ENCODE measurements at places on chromosomes 12 and 14.
A peak's percentile ranks its signal among the peaks of the same experiment; 100 is the strongest.

DNA sequence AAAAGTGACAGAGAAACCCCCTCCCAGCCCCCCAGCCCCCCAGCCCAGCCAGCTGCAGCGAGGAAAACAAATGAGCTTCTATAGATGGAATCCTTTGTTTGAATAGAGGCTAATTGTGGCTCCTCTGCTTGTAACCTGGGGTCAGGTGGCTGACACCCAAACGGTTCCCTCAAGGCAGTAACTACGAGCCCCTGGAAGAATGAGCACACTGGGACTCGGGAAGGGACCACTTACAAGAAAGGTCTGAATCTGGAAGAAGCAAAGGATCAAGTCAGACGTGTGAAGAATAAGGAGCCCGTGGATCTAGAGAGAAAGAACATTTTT lies 108.7 kb upstream of the FUT8 start:
- DNase-seq, result no peak

- no peak for DNase-seq
These were observed 6.5 kb downstream of the NOC4L start for GRCh38 chr12:132150780-132151144.

DNA sequence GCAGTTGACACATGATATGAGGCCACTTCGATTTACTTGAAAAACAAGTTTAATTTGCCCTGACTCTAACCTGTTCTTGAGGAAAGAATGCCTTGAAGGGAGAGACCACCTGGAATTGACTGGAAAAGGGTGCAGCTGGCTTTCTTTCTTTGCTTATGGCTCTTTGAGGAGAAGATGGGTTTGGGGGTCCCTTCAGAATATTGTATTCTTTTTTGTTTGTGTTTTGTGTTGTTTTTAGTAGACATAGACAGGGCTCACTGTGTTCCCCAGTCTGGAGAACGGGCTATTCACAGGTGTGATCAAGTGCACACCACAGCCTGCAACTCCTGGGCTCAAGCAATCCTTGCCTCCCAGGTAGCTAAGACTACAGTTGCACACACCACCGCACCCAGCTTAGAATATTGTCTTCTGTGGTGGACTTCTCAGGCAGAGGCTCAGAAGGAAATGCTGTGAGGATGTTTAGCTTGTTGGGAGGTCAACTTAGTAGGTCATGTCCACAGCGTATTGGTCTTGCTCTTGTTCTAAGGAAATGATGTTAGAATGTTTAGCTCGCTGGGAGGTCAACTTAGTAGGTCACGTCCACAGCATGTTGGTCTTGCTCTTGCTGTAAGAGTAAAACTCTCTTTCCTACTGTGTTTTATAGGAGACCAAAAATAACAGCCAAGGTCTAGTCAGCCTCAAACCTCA lies 1.5 kb upstream of the NRL start:
- no peak for DNase-seq

- no peak for DNase-seq
These were observed 59.2 kb downstream of the ERC1 start for GRCh38 chr12:1050059-1050707.

GRCh38 chr12:121255433-121255832 lies 41.1 kb downstream of the CAMKK2 start:
- DNase-seq, result no peak

GRCh38 chr12:101671157-101671791 lies 26.2 kb upstream of the CHPT1 start:
- no peak for DNase-seq

DNA sequence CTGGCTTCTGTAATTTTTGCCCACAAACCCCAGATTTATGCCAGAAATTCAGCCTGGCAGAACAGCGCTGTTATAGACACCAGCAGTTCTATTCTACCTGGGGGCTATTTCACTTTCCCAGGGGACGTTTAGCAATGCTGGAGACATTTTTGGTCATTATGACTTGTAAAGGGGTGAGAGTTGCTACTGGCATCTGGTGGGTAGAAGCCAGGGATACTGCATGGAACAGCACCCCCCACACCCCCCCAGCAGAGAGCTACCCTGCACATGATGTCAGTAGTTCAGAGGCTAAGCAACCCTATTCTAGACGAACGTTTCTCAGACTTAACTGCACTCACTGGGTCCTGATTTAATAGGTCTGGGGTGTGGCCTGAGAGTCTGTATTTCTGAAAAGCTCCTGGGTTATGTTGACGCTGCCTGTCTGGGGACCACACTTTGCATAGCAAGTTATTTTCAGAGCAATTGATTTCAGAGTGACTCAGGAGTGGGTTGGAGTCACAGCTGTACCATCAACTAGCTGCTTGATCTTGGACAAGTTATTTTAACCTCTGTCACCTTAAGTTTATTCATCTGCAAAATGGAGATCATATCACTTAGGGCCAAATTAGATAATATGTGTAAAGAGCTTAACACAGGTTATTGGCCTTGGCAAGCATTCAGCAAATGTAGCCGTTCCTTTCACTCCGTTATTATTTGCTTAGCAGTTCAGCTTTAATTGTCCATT lies 48.5 kb downstream of the CHST11 start:
- DNase-seq, result no peak

- DNase-seq, result no peak
These were observed 137.6 kb downstream of the ZFP36L1 start for GRCh38 chr14:68655021-68655831.

- DNase-seq, result no peak
These were observed 2.8 kb upstream of the A2ML1 start for GRCh38 chr12:8819666-8819980.

DNA sequence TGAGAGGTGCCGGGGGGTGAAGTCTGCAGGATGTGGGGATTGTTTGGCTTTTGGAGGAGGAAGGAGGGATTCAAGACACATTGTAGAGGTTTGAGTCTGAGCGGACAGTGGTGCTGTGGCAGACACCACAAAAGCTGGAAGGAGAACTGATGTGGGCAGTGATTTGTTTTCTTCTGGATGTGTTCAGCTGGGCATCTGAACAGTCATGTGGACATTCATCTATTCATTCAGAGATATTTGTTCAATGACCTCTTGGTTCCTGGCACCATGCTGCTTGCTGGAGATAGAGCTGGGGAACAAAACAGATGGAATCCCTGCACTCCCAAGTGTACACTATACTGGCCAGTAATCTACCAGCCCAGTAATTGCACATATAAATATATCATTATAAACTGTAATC lies 64.0 kb downstream of the PTPN11 start:
- DNase-seq, result no peak

DNA sequence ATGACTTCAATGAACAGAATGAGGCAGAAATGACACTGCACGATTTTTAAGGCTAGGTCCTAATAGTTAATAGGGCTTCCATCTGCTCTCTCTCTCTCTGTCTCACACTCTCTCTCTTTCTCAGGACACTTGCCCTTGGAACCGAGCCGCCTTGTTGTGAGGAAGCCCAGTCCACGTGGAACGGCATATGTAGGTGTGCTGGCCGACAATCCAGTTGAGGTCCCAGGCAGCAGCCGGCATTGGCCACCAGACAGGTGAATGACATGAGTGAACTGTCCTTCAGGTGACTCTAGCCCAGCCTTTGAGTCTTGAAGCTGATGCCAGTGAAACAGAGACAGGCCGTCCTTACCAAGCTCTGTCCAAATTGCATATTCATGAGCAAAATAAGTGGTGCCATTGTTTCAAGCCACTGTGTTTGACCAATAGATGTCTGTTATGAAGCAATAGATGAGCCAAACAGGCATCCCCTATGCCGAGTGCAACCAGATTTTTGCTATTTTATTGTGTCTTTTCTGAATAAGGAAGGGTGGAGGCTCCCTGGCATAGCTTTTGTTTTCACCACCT lies 217.5 kb upstream of the LHX5 start:
- no peak for DNase-seq

- DNase-seq, result no peak
These were observed 279.9 kb downstream of the IPO8 start for GRCh38 chr12:30415777-30416176.

- peak; percentile 29 for DNase-seq
These were observed at the start of gene ARHGAP9 for GRCh38 chr12:57479376-57480115. Gene ARHGAP9 (minus strand): TSS chr12:57479866. CDS start chr12:57479406, 460 bp downstream.

- DNase-seq, result no peak
These were observed 172.4 kb upstream of the GRIN2B start for GRCh38 chr12:14153803-14154202.

DNA sequence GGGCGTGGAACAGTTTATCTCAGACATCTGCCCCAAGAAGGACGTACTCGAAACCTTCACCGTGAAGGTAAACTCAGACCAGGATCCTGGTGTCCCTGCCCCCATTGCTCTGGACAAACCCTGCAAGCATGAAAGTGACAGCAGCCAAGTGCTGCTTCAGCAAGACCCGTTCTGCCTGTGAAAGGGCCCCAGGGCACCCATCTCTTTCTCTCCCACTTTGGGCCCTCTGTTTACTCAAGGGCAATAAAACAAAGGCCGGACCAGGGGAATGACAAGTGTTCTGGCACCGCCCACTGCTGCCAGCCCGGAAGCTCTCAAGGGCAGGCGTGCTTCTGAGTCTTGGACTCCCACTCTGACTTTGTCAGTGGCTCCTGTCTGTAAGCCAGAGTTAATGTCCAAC lies 35.3 kb downstream of the CD9 start:
- DNase-seq, result no peak

GRCh38 chr12:80352474-80352873 lies 91.6 kb upstream of the PTPRQ start:
- peak; percentile 25 for DNase-seq

- DNase-seq, result peak; percentile 79
These were observed 59.4 kb downstream of the DDX51 start for GRCh38 chr12:132084621-132085290.

DNA sequence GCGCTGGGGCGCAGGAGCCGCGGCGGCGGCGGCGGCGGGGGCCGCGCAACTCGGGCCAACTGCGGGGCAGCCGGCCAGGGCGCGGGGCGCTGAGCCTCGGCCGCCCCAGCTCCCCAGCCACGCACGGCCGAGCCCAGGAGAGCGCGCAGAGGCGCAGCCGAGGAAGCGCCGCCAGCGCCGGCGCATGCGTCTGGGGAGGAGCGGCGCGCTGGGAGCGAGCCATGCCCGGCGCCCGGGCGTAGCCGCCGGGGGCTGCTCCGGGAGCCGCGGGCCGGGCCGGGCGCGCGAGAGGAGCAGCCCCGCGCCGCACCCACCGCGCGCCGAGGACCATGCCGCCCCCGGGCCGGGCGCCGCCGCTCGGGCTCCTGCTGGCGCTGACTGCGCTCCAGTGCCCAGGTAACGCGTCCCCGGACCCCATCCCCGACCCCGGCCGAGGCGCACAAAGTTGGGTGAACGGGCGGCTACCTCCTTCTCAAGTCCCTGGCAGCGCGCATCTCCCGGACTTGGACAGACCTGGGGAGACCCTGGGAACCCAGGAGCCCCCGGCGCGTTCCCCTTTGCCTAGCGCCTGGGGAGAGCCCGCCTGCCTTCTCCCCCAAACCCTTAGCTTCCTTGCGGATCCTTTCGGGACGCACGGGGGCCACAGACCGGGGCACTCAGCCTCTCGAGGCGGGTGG lies 121.4 kb downstream of the AACS start:
- no peak for DNase-seq

- DNase-seq, result no peak
These were observed 357.1 kb upstream of the SFSWAP start for GRCh38 chr12:131353826-131354225.

DNA sequence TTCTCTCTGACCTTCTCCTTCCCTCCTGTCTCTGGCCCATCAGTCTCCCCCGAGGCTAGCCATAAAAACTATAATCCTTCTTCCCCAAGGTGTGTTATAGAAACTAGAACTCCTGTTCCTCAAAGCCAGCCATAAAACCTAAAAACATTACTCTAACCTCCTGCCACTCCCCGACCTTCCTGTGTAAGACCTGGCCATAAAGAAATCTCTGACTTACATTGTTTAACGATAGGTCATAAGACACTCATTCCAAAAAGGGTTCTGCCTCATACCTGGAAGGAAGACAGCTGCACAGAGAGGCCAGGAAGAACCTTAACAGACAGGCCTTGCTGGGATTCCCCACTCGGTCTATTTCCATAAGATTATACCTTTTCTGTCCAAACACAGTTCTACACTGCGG lies 70.9 kb upstream of the EEA1 start:
- DNase-seq, result no peak

- no peak for DNase-seq
These were observed 514.6 kb downstream of the MED13L start for GRCh38 chr12:115762936-115763335.

DNA sequence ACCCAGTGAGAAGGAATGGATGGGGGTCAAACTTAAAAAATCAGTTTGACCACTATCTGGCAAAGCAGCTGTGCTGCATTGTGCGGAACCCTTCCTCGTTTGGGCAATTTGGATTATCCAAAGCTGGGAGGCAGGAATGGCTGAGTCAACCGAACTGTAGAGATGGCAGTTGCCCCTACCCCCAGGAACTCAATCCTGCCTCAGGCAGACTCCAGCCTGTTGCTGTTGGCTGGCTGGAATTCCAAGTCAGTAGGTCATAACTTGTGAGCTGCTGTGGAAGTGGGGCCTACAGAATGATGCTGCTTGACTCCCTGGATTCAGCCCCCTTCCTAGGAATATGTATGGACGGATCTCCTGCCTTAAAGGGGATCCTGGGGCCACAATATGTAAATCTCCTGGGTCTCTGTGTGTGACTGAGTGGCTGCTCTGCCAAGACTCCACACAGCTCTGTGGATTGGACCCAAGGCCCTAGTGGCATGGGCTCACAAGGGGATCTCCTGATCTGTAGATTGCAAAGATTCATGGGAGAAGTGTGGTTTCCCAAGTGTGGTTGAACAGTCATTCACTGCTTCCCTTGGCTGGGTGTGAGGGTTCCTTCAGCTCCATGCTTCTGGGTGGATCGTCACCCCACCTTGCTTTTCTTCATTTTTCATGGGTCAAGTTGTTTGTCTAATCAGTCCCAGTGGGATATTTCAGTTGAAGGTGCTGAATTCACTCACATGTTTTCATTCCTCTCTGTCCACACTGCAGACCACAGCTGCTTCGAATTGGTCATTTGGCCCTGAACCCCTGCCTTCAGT lies 19.2 kb downstream of the LUM start:
- peak; percentile 10 for DNase-seq

DNA sequence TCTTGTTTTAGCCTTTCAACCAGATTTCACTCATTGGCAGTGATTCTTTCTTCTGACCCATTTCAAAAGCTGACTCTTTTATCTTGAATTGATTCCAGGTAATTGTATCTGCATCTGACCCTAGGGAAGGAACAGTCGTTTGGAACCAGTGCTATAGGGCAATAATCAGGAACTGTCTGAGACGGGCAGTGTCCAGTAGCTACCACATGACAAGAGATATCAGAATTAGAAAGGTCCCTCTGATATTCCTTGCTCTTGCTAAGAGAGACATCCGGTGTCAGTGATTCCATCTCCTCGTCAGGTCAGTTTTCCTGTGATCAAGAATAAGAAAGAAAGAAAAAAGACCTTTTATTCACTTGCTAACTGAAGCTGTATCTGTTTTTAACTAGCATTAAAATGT lies 47.8 kb upstream of the PDE3A start:
- no peak for DNase-seq

GRCh38 chr12:26340649-26341048 lies 145.3 kb downstream of the SSPN start:
- DNase-seq, result no peak
